Hematopoietic multipotent progenitor cell treated with erythropoietin and hydrocortisone succinate and interleukin-3 and kit ligand, for 6 days (in vitro differentiated cells): ENCODE measurements at places on chromosomes 12 and 14.

DNA sequence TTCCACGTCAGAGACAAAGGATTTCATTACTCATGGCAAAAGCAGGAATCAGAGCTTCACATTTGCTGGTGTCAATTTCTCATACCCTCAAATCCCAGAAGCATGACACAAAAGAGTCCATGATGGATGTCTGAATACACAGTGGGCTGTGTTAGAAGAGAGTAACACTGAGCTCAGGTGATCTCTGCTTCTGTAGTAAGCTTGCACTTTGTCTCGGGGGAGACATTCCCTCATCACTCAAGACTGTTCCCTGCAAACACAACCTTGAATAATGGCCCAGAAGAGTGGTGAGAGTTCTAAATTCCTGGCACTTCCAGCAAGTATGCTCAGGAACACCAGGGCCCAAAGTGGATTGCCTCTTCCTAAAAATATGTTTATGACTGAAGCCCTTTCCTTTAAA lies 1787.2 kb upstream of the SEL1L start:
- no peak for DNase-seq

GRCh38 chr14:91367173-91368171 lies 50.1 kb downstream of the CCDC88C start:
- peak; percentile 59 for DNase-seq

DNA sequence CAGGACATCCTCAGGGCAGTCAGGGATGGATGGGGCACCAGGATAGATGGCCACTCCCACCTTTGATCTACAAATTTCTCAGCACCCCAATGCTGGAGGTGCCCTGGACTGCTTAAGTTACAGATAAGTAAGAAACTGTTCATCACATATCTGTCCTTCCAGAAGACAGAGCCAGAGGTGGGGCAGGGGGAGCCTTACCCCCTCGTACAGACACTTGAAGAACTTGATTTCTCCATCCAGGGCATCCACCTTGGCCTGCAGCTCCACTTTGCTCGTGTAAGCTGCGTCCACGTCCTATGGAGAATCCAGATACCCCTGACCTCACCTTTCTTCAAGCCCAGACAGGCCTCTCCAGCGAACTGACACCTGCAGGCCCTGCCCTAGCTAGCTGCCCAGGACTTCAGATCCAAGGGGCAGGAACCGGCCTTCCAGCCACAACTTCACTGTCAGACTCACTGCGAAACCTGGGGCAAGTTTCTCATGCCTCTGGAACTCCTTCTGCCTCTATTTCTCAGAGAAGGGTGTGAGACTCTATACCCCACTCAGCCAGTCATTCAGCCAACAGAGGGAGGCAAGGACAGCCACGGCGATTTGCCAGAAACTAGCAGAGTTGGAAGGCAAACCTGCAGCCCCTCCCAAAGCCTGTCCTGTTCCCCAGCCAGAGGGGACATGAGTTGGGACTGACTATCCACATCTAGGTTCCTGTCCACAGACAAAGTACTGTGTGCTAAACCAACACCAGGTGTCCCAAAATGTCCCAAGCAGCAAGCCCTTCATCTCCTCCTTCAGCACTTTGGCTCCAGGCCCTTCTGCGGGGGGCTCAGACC lies 3.8 kb downstream of the KRT73 start:
- DNase-seq, result no peak

DNA sequence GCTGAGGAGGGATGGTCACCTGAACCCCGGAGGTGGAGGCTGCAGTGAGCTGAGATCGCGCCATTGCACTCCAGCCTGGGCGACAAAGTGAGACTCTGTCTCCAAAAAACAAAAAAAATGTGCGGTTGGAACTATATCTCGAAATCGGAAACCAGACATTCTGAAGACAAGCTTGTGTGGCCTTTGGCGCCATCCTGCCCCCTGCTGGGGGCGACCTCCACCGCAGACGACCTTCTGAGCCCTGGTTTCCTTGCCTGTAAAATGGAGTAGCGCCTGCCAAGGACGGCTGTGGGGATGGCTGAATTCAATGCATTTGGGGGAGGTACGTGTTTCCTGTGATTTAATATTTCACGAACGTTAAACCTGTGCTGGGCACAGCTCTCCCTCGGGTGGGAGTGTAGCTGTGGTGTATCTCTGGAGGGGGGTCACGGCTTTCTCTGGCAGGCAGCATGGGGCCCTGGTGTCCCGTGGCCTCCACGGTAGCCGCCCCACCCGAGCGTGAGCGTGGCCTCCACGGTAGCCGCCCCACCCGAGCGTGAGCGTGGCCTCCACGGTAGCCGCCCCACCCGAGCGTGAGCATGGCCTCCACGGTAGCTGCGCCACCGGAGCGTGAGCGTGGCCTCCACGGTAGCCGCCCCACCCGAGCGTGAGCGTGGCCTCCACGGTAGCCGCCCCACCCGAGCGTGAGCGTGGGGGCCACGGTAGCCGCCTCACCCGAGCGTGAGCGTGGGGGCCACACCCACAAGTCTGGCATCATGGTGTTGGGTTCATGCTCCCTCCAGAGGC lies 55.3 kb downstream of the LRCOL1 start:
- peak; percentile 39 for DNase-seq

- no peak for DNase-seq
Measured at GRCh38 chr12:87939182-87939581, 90.0 kb downstream of the C12orf50 start.

GRCh38 chr14:27387463-27387862 lies 789.6 kb upstream of the NOVA1 start:
- DNase-seq, result no peak

- DNase-seq, result peak; percentile 25
Measured at GRCh38 chr14:90368946-90369721, 27.7 kb upstream of the CALM1 start.

DNA sequence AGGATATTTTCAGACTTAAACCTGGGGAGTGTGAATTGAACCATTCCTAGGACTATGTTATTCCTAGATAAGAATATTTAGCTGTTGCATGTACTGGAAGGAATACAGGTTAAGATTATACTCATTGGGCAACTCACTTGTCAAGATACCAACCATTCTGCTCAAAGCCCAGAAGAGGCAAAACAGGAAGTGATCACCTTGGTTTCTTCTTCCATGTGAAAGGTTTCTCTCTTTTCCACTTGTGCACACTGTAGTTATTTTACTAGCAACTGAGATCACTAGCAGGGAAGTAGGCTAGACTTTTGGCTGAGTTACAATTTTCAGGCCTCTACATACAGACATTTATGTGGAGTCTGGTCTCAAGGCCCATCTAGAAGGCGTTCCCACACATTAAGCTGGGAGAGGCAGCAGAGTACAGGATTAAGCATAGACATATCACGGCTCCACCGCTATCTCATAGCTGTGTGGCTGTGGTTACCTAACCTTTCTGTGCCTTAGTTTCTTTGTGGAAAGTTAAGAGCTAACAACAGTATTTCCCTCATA lies 83.9 kb upstream of the FERMT2 start:
- DNase-seq, result no peak

- no peak for DNase-seq
Measured at GRCh38 chr14:61647704-61648103, 47.6 kb upstream of the HIF1A start.

DNA sequence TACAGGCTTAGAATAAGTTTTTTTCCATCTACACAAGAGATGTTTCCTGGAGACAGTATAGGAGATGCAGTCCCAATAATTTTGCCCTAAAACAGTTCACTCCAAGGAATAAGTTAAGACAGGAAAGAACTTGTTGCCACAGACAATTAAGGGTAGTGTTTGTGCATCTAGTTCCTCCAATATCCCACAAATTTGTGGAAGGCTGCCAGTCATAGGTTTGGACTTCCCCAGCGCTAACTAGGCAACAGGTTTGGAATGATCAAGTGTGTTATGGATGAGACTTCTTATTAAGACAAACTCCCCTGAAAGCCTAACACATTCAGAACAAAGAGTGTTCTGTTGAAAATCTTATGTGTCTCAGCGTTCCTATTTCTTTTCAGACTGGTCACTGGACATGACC lies 611.0 kb downstream of the CCER1 start:
- no peak for DNase-seq
